ENCODE measurements at places on chromosomes 16 and 17. TPM values are rescaled to one million over a fixed set of nuclear protein-coding genes. Genes with fewer than 3 reads are reported as not detected.

Gene CRHR1
- not detected for total RNA-seq

Gene TBC1D3E
- not detected for total RNA-seq

Gene TAOK2
- total RNA-seq, result 42.8 TPM

Gene CTF1
- total RNA-seq, result 0.60 TPM

Gene RABEP2
- 53.4 TPM for total RNA-seq

Gene DNAH17
- 0.24 TPM for total RNA-seq

Gene ASPA
- total RNA-seq, result not detected

Gene CCT6B
- 4.7 TPM for total RNA-seq

Gene IL17C
- total RNA-seq, result 1.2 TPM

Gene G6PC1
- total RNA-seq, result not detected

Gene MYH2
- not detected for total RNA-seq

- no peak for DNase-seq
These were observed 16.9 kb downstream of the PRSS27 start for GRCh38 chr16:2702871-2703745.

DNA sequence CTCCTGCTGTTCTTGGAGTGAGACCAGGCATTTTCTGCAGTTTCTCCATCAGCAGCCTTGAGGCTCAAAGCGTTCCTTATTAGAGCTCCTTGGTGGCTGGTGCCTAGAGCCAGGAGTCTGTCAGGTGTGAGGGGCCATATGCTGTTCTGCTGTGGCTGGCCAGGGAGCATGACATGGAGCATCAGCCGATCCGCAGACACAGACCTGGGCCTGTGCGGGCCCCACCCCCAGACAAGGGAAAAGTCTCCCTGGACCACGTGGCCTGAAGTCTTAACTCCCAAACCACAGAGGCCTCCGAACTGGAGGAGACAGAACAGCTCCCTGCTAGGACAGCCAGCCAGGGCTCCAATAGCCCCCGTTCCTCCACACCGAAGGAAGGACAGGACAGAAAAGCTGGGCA is 162.7 kb upstream of the CIBAR2 start:
- DNase-seq, result no peak

- DNase-seq, result no peak
These were observed 78.5 kb upstream of the NACA2 start for GRCh38 chr17:61669522-61669921.

DNA sequence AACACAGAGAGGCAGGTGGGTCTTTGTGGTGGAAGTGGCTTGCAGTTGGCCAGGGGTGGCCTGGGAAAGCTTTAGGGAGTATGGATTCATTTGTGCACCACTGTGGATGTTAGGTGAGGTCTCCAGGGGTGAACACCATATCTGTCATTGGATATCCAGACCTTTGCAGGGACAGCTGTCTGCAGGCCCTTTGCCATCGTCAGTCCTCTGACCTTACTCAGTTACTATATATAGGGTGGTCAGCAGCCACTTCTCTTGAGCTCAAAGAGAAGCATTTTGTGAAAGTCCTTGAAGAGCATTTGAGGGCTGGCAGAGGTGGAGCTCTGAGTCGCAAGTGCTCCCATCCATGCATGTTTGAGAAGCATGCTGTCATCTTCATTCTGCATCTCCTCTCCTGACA is 40.4 kb downstream of the TMEM11 start:
- no peak for DNase-seq

DNA sequence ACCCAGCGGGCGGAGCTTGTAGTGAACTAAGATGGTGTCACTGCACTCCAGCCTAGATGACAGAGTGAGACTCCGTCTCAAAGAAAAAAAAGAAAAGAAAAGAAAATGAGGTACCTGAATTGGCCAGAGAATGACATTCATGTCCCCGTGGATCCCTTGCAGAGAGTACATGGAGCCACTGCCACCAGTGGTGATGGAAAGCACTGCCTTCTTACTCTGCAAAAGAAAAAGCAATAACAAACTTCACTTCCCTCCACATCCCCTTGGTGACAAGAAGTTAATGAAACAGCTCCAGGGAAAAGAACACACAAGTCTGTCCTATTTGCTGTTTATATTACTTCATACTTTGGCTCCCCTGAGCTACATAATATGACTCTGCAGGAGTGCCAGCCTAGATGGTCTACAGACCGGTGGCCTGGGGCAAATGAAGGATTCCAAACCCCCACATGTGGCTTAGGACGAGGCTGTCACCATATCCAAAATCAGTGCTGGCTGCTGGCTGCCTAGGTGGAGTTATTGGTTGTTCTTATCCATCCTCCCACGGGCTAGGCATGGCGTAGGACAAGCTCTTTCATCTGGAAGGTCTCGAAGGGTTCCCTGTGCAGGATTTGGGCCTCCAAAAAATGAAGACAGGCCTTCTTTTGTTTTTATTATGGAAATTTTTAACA is 13.3 kb downstream of the NQO1 start:
- DNase-seq, result no peak

GRCh38 chr17:81400154-81400977 is 5.1 kb downstream of the BAHCC1 start:
- DNase-seq, result peak; percentile 39

- no peak for DNase-seq
These were observed 20.8 kb upstream of the NOL11 start for GRCh38 chr17:67696853-67697498.

DNA sequence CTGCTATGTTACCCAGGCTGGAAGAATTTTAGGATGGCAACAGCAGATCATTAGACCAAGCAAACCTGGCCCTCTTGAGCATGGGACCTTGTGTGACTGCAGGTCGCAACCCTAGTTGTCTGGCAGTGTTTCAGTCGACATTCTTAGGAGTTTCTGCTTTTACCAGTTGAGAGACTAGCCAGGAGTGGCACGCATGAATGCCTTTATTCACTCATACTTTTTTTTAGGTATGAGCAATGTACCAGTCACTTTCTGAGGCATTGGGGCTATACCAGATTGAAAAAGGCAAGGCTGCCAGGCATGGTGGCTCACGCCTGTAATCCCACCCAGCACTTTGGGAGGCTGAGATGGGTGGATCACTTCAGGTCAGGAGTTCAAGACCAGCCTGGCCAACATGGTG is 28.2 kb upstream of the HAS3 start:
- DNase-seq, result no peak

DNA sequence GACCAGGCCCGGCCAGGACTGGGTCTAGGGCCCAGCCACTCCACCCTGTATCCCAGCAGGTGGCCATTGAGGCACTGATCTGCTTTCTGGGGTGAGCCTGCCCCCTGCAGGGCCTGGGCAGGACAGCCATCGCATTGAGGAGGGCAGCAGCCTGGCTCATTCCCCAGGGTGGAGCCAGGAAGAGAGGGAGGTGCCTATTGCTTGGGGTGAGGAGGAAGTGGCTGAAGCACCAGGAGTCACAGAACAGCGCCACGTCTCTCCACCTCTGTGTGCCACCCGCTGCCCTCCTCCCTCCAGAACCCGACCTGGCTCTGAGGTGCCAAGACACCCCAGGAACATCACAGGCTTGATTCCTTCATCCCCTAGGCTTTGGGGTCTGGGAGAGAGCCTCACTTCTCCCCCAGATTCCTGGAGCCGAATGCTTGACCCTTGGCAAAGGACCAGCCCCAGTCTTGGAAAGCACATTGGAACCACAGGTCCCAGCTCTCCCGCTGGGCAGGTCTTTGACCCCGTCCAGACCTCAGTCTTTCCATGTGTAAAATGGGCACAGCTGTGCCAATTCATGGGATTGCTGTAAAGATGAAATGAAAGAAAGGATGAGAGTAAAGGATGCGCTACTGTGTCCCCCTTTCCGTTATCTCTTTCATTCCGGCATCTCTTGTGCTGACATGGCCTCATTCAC is 7.2 kb upstream of the KRT36 start:
- no peak for DNase-seq

DNA sequence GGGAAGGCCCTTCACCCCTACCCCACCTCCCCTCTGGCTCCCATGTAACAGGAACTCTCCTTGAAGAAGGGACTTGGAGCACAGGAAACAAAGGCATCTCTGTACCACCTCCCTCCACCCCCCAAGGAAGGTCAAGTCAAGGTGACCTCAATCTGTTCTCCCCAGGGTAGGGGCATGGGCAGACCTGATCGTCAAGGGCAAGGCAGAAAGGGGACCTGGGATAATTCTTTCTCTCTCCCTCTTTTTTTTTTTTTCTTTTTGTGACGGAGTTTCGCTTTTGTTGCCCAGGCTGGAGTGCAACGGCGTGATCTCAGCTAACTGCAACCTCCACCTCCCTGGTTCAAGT is 4.3 kb upstream of the STAT5A start:
- DNase-seq, result no peak

DNA sequence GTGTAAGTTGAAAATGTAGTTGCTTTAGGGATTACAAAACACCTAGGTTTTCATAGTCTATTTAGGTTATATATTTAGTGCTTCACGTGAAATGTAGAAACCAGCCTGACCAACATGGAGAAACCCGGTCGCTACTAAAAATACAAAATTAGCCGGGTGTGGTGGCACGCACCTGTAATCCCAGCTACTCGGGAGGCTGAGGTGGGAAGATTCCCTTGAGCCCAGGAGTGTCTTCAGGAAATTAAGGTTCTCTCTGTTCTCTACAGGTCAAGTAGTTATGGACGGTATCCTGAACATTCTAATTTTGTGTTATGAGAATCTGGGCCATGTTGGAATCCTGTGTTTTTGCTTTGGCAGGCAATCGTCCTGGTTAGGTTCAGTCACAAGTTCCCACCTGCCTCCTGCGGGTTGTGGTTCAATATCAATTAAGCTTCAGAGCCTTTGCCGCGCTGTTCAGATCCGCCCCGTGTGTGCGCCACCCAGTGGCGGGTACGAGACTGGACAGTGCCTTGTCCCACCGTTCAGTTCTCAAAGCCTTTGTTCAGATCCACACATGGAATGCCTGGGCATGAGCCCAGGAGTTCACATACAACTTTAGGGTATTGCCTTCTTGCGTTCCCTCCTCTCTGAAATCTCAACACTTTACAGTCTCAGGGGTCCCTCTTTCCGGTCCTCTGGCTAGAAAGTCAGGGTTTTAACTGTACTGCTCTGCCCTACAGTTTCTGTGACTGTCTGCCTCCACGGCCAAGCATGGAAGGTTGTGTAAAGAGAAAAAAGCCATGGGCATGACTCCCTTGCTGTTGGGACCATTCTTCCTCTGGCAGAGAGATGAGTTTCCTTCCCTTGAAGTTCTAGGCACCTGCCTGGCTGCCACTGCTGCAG is 41.7 kb downstream of the HEATR6 start:
- peak; percentile 56 for DNase-seq

DNA sequence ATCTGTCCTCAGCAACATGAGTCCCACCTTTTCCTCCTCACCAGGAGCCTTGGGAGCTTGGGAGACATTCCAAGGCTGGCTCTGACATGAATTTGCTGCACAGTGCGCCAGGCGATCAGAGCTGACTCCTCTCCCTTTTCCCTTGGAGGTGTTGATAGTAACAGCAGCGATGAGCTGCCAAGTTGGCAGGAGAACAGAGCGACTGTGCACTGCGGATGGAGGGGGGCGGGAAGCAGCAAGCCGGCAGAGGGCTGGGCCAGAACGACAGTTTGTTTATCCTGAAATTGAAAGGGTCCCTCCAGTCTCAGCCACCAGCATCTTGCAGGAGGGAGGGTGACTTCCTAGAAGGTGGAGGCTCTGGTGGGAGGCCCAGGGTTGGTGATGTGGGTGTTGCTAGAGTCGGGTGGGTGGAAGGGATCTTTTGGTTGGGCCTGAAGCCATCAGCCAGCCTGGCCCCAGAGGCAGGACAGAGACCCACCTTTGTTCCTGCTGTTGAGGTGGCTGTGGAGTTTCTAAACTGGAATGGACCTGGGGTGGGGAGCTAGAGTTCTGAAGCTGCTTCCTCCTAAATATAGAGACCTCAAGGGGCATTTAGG is 22.5 kb upstream of the DYNLL2 start:
- DNase-seq, result no peak

DNA sequence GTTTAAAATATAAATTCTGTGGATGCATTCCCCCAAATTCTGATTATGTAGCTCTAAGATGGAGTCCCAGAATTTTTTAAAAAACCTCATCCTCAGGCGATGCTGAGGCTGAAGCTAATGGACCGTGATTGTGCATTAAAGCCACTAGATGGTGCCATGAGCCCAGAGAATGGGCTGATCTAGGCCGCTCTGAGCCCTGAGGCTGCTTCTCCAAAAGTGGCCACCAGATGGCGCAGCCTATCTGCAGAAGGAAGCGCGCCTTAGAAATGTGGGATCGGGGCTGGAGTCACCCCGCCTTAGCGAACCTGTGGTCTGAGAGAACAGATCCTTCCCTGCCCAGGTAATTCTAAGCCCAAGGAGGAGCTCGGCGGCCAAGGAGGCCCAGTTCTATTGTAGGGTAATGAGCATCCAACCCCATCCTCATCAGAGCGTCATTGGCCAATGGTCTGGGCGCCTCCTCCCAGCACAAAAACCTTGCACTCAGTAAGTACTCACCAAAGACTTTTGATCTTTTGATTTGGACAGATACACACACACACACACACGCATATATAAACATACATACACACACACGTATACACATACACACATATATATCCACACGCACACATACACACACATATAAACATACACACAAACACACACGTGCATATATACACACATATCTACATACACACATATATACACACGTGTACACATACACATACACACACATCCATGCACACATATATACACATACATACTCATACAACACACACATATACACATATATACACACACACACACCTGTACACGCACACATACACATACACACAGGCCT is 13.7 kb upstream of the MMP2 start:
- DNase-seq, result peak; percentile 89

- DNase-seq, result peak; percentile 94
These were observed 12.7 kb upstream of the HASPIN start for GRCh38 chr17:3710951-3711383.

GRCh38 chr17:8283356-8283755 is 5.1 kb upstream of the RANGRF start:
- no peak for DNase-seq

- no peak for DNase-seq
These were observed 11.3 kb downstream of the KANSL1 start for GRCh38 chr17:46181940-46182339.

- no peak for DNase-seq
These were observed 1208.4 kb upstream of the CDH8 start for GRCh38 chr16:63244631-63245030.

Data from natural killer cell (primary cell).